ENCODE measurements at places on chromosomes 12 and 14.
A peak's percentile ranks its signal among the peaks of the same experiment; 100 is the strongest.

- no peak for DNase-seq
These were observed 22.4 kb downstream of the ASPG start for GRCh38 chr14:104107611-104108569.

GRCh38 chr12:55795950-55796349 lies 21.6 kb downstream of the SARNP start:
- no peak for DNase-seq

- DNase-seq = no peak
These were observed 113.2 kb upstream of the MED13L start for GRCh38 chr12:116390401-116391335.

DNA sequence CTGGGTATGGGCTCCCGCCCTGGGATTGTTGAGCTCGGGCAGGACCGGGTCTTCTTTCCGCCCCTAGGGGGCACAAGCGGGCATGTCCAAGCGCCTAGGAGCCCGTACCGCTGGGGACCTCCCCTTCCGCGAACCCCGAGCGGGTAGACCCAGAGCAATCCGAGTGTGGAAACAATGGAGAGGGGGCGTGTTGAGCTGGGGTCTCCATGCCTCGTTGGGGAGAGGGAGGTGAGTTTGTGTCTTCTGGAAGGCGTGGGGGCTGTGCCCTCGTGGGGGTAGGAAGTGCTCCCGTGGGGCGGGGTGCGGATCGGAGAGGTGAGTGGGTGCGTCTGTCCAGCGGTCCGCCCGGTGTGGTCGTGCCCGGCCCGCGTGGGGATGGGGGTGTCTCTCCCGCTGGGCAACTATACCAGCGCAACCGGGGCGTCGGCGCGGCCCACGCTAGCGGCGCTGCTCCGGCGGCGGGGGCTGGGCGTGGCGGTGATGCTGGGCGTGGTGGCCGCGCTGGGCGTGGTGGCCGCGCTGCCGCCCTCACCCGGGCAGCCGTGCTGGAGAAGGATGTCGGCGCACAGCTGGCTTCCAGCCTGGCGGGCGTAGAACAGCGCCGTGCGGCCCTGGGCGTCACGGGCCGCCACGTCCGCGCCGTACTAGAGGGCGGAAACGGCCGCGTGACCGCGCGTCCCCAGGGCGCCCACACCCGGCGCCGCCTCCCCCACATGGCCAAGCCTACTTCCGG lies 12.2 kb downstream of the AGAP2 start:
- peak; percentile 90 for DNase-seq

GRCh38 chr12:75882421-75882820 lies 149.2 kb downstream of the PHLDA1 start:
- peak; percentile 79 for DNase-seq

DNA sequence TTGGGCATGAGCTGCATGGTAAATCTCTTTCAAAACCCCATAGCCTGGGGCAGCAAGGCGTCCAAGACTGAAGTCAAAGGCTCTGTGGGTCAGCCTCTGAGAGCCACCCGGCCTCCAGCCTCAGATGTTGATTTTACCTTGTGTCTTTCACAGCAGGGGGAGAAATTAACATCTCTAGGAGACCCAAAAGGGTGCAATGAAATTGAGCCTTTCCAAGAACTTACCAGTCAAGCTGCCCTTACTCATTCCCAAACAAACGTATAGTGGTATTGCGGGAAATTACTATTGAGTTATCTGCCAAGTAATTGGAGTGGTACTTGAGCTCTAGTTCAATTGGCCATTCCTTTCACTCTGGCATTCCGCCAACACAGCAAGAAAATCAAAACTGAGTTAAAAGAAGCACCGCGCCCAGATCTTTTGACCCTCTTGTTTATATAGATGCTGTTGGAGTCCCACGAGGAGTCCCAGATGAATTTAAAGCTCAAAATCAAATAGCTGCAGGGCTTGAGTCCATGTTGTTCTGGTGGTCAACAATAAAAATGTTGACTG lies 380.7 kb upstream of the SYT1 start:
- no peak for DNase-seq

- DNase-seq = no peak
These were observed 6.3 kb upstream of the TMEM121 start for GRCh38 chr14:105519946-105520698.

DNA sequence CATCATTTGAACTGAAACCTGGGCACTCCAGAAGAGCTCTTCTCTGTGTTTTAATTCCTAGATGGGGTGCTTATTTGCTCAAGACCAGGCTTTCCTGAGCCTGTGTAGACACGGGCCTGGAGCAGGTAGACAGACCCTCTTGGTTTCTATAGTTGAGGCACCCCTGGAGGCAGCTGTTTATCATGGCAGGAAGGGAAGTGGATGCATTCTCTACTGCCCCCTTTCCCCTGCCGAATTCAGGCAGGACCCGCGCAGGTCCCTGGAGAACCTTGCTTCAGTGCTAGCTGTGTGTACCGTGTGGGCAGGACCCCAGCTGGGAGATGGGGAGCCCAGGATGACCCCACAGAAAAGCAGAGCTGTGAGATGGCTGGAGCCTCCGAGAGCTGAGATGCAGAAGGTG lies 6.0 kb downstream of the CACNA1C start:
- no peak for DNase-seq

DNA sequence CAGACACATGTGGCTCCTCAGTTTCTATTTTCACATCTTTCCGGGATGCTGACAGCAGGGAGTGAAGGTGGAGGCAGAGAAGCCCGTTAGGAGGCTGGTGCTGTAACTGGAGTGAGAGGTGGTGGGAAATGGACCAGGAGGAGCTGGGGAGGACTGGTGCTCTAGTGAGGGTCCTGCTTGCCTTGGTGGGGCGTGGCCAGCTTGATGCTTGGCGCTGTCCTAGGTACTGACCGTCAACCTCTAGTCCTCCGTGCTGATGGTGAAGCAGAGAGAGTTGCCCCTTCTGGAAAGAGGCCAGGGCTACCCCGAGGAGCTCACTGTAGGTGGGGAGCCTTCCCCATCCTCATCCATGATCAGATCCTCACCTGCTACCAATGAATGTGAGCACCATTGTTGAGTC lies 1.4 kb downstream of the TRMT61A start:
- DNase-seq = no peak

- DNase-seq = no peak
These were observed 113.6 kb downstream of the FGD4 start for GRCh38 chr12:32512910-32513309.

GRCh38 chr14:72788255-72788654 lies 105.6 kb downstream of the DPF3 start:
- no peak for DNase-seq

- DNase-seq = no peak
These were observed 162.8 kb downstream of the SNAPC1 start for GRCh38 chr14:61925043-61925442.

DNA sequence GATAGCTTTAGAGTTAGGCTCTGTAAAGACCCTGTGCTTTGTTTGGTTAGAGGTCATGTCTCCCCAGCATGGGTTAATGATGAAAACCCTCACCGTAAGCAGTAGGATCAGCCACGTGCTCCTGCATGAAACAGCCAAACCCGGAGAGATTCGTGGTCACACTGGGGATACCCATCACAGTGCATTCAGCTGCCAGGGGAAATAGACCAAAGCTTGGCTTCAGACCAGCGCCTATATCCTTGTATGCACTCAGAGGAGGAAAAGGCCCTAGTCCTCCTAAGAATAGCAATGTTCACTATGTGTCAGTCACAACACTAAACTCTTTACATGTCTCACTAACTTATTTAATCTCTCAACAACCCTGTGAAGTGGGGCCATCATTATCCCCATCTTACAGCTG lies 16.3 kb downstream of the SPX start:
- no peak for DNase-seq

- no peak for DNase-seq
These were observed 3.0 kb downstream of the SETD1B start for GRCh38 chr12:121806546-121807423.

DNA sequence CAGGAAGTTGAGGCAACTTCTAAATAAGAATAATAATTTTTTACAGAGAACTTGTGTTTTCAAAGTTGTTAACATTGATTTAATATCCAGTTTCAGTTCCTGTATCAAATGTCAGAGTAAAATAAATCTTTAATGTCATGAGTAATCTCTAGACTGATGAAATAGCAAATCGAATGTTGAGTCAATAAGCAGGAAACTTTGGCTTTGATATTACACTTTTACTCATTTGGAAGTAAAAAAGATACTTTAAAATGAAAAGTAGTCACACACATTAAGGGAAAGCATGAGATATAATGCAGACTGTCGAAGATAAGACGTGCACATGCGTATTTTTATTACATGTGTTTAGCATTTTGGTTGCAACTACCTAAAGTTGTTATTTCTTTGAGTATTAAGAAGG lies 78.2 kb upstream of the PTGDR start:
- DNase-seq = no peak

All from NCI-H2171 treated with DMSO at 0.1 percent for 48 hours (cell line).